Activated naive CD4-positive, alpha-beta T cell treated with anti-CD3 and anti-CD28 coated beads, Interleukin-2, amount 50 U/mL, for 72 hours (primary cell): ENCODE measurements at places on chromosomes 3 and 15. TPM values are rescaled to one million over a fixed set of nuclear protein-coding genes. Genes with fewer than 3 reads are reported as not detected.
A peak's percentile ranks its signal among the peaks of the same experiment; 100 is the strongest.

GRCh38 chr15:48266024-48266689, 60.1 kb downstream of the SLC12A1 start:
- no peak for DNase-seq

- DNase-seq = no peak
These were observed 84.6 kb upstream of the KLF13 start for GRCh38 chr15:31241888-31242522.

- DNase-seq = peak; percentile 5
These were observed 90.2 kb downstream of the ANP32A start for GRCh38 chr15:68730471-68730919.

GRCh38 chr15:97817276-97817890, 143.1 kb upstream of the ARRDC4 start:
- no peak for DNase-seq

DNA sequence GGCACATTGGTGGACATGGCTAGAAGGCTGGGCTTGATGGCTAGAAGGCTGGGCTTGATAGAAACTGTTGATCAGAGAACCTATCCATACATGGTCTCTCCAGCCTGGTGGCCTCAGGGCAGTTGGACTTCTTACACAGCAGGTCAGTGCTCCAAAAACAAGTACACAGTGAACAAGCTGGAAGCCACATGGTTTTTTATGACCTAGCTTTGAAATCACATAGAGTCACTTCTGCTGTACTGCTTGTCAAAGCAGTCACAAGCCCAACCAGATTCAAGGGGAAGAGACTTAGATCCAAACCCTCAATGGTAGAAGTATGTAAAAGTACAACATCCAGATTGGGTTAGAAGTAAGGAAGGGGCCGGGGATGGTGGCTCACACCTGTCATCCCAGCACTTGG, 89.4 kb upstream of the HES1 start:
- DNase-seq = no peak

DNA sequence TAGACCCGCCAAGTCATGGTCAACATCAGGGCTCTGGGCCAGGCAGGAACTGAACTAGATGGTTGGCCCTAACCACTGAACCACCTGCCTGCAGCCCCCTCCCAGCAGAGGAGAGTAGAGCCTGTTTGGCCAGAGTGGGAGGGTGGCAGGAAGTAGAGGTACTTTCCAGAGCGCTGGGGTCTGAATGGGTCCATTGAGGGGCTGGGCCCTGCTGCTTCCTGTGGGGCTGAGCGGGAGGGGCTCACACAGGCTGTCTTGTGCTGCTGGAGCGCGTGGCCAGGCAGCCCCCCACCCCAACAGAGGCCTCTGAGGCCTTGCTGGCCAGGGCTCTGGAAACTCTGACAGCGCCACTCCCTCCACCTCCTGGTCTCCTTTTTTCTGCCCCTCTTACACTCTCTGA, 17.4 kb downstream of the CSPG4 start:
- DNase-seq = no peak

- no peak for DNase-seq
These were observed 912.1 kb downstream of the PLOD2 start for GRCh38 chr3:145248928-145249327.

GRCh38 chr15:34365091-34365825, 1.7 kb downstream of the LPCAT4 start:
- no peak for DNase-seq

GRCh38 chr3:121956363-121956762, 62.2 kb downstream of the SLC15A2 start:
- no peak for DNase-seq

DNA sequence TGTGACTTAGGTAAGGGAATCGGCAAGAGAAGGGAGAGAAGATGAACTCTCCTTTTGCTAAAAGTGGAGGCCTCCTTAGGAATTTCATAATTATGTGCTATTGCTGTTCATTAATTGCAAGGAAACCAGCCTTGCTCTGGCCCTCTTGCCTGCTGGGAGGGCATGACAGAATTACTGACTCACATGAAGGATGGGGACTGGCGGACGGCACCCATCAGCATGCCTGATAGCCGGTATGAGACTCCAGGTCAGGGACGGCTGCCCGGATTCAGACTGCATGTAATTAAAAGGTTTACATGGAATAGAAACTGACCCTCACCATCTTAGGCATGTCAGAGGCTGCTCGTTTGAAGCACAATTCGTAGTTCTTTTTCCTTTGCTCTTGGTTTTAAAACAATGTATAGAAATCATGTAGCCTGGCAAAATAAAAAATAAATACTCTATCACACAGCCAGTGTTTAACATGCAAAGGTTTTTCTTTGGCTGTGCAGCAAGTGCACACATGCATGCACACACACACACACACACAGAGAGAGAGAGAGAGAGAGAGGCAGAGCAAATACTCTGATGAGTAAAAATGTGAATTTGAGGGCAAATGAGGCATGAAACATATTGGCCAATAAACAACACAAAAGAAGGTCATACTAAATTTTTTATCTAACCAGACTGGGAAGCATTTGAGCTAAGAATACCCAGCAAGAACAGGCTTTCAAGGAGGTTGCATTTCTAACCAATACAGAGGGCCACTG, 82.7 kb downstream of the FOXB1 start:
- no peak for DNase-seq

GRCh38 chr3:30871720-30872119, 22.7 kb downstream of the GADL1 start:
- DNase-seq = no peak

DNA sequence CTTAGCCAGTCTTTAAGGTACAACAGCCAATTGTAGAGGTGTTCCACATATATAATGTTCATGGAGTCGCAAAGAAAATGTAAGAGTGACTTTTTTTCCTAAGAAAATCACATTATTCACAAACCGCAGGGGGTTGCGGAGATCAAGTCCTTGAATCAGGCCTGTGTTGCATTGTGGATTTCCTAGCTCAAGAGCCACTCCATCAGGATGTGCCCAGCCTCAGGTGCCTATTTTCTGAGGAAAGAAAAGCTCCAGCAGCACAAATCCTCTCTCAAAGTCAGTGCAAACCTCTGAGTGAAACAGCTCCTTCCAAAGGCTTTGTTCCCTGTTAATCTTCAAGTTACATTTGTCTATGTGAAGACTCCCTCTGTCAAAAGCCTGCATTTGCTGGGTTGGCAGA, 349.4 kb downstream of the CLSTN2 start:
- DNase-seq = no peak

DNA sequence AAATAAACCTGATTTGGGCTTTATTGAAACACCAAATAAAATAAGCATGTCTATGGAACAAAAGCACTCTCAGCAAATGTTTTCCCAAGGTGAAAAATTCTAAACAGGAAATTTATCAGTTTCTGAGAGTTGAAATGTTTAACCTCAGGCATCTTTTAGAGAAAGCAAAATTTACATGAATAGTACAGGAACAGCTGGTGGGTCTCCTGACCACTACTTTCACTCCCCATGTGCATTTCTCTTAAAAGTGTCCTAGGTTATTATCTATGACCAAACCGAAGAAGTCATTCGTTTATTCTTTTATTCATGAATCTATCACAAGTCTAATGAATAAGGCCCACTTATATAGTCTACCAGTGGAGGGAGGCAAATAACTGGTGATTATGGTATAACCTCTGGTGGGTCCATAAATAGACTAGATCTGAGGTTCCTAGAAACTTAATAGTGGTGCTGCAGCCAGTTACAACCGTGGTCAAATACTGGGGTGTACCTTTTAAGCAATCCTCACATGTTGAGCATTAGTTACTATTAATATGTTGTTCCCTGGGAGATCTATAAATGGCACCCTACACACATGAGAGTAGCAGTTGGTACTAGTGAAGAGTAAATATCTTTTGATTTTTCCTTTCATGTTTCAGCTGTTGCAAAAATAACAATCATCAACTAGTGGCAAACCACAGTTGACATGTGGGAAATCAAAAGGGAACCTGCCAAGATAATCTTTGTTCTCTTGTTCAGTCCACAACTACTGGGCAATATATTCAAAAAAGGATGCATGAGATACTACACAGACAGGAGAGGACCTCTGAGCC, 169.3 kb upstream of the STAC start:
- DNase-seq = no peak

DNA sequence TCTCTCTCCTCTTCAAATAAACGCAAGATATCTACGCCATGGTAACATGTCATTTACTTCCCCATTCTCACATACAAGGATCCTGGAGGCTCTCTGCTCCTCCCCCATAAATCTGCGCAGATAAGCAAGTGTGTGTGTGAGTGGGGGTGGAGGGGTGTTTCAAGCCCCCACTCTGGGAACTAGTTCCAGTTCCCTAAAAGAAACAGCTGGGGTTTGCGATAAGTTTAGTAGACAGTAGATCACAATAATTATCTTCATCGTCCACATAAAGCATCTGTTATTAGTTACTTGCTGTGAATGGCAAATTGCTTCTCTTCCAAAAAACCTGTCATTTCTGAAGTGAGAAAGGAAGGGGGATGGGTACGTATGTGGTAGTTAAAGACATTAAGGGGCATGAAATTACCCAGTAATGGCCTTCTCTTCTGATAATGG, 79.8 kb downstream of the RBPMS2 start:
- DNase-seq = no peak

GRCh38 chr3:197165890-197166289, 132.5 kb downstream of the DLG1 start:
- DNase-seq = no peak

GRCh38 chr15:44710236-44711095, 657 bp downstream of the PATL2 start:
- DNase-seq = no peak

DNA sequence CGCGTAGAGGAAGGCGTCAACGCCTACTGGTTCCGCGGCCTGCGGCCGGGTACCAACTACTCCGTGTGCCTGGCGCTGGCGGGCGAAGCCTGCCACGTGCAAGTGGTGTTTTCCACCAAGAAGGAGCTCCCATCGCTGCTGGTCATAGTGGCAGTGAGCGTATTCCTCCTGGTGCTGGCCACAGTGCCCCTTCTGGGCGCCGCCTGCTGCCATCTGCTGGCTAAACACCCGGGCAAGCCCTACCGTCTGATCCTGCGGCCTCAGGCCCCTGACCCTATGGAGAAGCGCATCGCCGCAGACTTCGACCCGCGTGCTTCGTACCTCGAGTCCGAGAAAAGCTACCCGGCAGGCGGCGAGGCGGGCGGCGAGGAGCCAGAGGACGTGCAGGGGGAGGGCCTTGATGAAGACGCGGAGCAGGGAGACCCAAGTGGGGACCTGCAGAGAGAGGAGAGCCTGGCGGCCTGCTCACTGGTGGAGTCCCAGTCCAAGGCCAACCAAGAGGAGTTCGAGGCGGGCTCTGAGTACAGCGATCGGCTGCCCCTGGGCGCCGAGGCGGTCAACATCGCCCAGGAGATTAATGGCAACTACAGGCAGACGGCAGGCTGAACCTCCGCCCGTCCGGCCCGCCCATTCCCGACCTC, 4.1 kb downstream of the ISLR2 start:
- DNase-seq = peak; percentile 51

- no peak for DNase-seq
These were observed 324.0 kb downstream of the DIPK2A start for GRCh38 chr3:144295613-144296012.

- DNase-seq = no peak
These were observed 6.2 kb downstream of the HDC start for GRCh38 chr15:50259276-50259675.

DNA sequence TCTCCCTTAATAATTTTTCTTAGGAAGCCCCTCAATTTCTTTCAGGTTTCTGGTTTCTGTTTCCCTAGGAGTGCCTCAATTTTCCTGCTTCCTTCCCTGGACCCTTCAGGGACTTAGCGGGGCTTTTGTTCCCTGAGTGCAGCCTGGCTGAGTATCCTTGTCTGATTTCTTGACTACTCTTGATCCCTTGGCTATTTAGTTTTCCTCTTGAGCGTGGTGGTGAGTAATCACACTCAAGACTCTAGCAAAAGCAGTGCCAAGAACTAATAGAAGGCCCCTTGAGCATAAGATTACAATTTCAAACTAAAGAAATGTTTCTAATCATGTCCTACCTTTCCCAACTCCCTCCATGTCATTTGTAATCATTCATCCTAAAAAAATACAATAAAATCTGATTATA, 94.3 kb upstream of the C3orf80 start:
- DNase-seq = no peak

GRCh38 chr15:57684491-57685151, 21.9 kb upstream of the POLR2M start:
- no peak for DNase-seq

DNA sequence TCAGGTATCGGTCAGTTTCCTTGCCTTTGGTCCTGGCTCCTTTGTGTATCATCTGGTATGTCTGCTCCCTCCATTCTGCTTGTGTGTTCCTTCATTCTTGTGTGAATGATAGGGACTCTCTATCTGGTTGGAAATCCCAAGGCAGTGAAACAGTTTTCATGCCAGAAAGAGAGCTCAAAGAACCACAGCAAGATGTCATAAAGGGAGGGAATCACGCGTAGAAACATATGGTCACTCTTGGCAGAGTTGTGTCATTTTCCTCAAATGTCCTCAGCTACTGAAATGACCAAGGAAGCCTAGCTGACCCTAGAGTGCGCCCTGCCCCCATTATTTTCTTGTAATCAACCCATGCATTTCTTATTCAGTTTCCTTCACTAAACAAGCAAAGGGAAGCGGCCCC, 48.0 kb downstream of the RASGRP1 start:
- DNase-seq = no peak

- no peak for DNase-seq
These were observed 820.0 kb upstream of the SEMA6D start for GRCh38 chr15:46897266-46897665.

GRCh38 chr15:90762109-90762508, 45.0 kb downstream of the BLM start:
- no peak for DNase-seq

GRCh38 chr3:84275532-84275931, 683.3 kb upstream of the CADM2 start:
- no peak for DNase-seq

- DNase-seq = no peak
These were observed 26.8 kb upstream of the SEMA4B start for GRCh38 chr15:90174140-90174875.

- DNase-seq = no peak
These were observed 55.9 kb downstream of the C3orf20 start for GRCh38 chr3:14730703-14731382.

GRCh38 chr3:111541911-111542483, at the start of gene CD96:
Gene CD96 (plus strand): TSS chr3:111542197. CDS start chr3:111542249, 52 bp downstream.
- DNase-seq = peak; percentile 55

- DNase-seq = no peak
These were observed 4.6 kb upstream of the TPRG1 start for GRCh38 chr3:189167027-189167766.

- DNase-seq = no peak
These were observed 976 bp downstream of the DIS3L start for GRCh38 chr15:66294157-66294931.

- DNase-seq = no peak
These were observed 67.4 kb downstream of the SH3GL3 start for GRCh38 chr15:83514584-83514983.

The GNAT1 gene
- not detected for total RNA-seq

The CHSY1 gene
- 45.5 TPM for total RNA-seq

The CKMT1B gene
- 0.34 TPM for total RNA-seq

The CCDC54 gene
- total RNA-seq = not detected

The SLC49A4 gene
- 1.8 TPM for total RNA-seq

The ADAMTS7 gene
- 1.4 TPM for total RNA-seq

The VEPH1 gene
- total RNA-seq = not detected

The ZDHHC19 gene
- total RNA-seq = not detected

The MST1R gene
- 2.8 TPM for total RNA-seq

The HTR3E gene
- total RNA-seq = not detected

The CACNA2D3 gene
- total RNA-seq = not detected

The HCN4 gene
- total RNA-seq = 0.04 TPM

The GATM gene
- 1.4 TPM for total RNA-seq

The RTP3 gene
- not detected for total RNA-seq

The ZDHHC23 gene
- total RNA-seq = 1.7 TPM

The LMLN gene
- total RNA-seq = 8.4 TPM

The PAQR5 gene
- 0.04 TPM for total RNA-seq

The TSC22D2 gene
- total RNA-seq = 12.2 TPM

The LYZL4 gene
- not detected for total RNA-seq
